ENCODE measurements at places on chromosomes 3 and 15. TPM values are rescaled to one million over a fixed set of nuclear protein-coding genes. Genes with fewer than 3 reads are reported as not detected.

The GABRG3 gene
- not detected for polyA plus RNA-seq

The EPHB1 gene
- polyA plus RNA-seq = 0.07 TPM

The C3orf85 gene
- polyA plus RNA-seq = not detected

The SLC51A gene
- 1.0 TPM for polyA plus RNA-seq

The RASA2 gene
- polyA plus RNA-seq = 1.4 TPM

The COLQ gene
- polyA plus RNA-seq = 5.7 TPM

The CCDC39 gene
- 0.15 TPM for polyA plus RNA-seq

The GRAMD2A gene
- not detected for polyA plus RNA-seq

The ARPIN gene
- 8.0 TPM for polyA plus RNA-seq

The GRM7 gene
- polyA plus RNA-seq = not detected

The GOLGA6A gene
- not detected for polyA plus RNA-seq

The ADIPOQ gene
- polyA plus RNA-seq = 6.5 TPM

The ATG7 gene
- polyA plus RNA-seq = 5.3 TPM

GRCh38 chr15:82312586-82313349 is 36.5 kb downstream of the GOLGA6L10 start:
- DNase-seq = no peak

DNA sequence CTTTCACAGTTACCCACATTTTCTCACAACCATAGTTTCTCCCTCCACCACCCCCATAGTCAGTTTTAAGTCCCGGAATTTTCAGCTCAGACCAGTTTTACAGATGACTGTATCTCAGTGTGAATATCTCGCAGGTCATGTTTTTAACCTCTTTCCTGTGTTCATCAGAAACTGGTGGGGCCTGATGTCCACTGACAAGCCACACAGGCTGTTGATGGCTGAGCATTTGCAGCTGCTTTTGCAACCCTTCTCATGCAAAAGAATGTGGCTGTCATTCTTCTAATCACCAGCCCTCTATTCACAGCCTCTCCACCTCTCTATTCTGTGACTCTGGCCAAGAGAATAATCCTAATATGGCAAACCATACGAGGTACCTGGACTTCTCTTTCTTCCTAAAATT is 8.5 kb downstream of the GYG1 start:
- DNase-seq = no peak

DNA sequence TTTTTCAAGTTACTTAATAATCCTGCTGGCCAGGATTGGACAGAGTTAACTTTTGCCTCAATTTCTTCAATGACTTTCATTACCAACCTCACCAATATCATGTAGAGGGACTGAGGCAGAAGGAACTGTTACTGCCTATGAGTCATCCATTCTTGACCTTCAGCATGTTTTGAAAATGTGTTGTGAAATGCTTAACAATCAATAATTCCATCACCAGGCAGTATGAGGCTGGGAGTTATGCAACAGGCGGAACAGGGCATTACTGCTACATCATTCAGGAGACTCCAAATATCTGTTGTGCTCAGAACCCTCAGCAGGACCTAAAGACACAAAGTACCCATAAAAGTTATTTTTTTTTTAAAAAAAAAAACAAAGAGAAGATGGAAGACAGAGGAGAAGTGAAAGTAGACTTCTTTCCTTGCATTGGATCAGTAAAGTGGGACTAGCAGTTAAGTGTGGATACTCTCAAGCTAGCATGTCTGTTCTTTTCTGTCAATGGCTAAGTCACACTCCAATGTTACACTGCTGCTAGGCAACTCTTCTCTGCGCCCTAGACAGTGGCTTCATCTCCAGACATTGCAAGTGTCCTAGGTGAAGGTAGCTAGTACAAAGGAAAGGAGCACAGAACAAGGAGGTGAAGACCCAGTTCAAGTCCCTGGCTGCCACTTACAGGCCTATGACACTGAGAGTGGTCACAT is 184.9 kb upstream of the LPP start:
- no peak for DNase-seq

DNA sequence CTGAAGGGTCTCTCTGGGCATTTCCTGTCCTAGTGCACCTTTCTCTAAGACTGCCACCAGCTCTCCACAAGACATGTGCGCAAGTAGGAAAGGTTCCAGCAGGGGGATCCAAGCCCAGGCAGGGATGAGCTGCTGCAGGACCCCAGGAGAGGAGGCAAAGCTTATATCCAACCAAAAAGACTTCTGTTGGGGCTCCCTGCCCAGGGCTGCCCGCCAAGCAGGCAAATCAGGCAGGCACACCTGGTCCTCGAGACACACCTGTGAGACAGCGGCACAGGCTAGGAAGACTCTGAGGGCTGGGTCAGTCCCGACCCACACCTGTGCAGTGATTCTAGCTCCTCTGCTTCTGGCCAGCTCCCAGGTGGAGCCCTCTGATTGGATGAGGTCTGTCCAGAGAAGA is 80.6 kb downstream of the MYLK start:
- no peak for DNase-seq

- no peak for DNase-seq
These were observed 11.4 kb upstream of the ATP2B2 start for GRCh38 chr3:10516544-10517452.

GRCh38 chr3:194565597-194566190 is 67.5 kb downstream of the TMEM44 start:
- DNase-seq = no peak

DNA sequence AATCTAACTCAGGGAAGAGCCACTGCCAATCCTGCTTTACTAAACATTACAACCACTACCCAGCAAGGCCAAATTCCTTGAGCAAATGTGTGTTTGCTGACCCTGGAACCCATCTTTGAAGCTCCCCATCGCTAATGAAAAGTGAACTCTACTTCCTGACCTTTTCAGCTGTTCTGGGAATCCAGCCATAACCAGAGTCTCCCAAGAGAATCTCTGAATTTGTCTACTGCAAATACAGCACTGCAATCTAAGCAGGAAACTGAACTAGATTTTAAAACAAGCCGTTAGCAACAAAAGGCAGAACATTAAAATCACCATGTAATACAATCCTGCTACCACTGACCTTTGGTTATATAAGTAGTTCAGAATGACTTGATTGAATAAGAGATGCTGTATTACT is 309.2 kb downstream of the MAGI1 start:
- peak; percentile 84 for DNase-seq

DNA sequence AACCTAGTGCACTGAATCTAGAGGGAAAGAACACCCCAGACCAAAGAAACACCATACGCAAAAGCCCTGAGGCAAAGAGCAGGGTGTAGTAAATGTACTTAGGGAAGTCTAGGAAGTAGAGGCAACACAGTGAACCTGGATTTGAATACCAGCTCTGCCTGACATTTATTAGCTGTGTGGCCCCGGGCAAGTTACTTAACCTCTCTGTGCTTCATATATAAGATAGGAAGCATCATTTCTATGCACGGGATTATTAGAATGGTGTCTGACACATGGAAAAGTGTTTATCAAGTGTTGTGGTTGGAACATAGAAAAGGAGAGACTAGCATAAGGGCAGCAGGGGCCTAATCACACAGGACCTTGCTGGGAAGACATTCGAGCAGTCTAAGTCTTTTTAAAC is 132.2 kb downstream of the ERC2 start:
- no peak for DNase-seq

- peak; percentile 66 for DNase-seq
These were observed 170.2 kb upstream of the IL12A start for GRCh38 chr3:159818399-159818798.

DNA sequence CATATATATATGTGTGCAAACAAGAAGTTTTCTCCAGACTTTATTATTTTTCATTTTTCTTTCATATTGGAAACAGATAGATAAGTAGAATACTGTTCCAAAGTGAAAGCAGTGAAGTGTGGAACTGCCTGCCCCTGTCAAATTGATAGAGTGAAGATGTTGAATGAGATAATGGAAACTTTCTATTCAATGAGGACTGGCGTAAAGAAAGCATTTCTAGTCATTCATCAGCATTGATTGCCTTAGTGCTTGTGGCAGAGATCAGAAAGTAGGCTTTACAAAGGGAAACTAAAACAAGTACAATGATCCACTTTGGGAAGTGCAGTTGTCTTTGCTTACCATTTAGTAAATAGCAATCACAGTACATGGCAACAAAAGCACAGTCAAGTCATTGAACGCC is 300.0 kb downstream of the CADM2 start:
- no peak for DNase-seq

DNA sequence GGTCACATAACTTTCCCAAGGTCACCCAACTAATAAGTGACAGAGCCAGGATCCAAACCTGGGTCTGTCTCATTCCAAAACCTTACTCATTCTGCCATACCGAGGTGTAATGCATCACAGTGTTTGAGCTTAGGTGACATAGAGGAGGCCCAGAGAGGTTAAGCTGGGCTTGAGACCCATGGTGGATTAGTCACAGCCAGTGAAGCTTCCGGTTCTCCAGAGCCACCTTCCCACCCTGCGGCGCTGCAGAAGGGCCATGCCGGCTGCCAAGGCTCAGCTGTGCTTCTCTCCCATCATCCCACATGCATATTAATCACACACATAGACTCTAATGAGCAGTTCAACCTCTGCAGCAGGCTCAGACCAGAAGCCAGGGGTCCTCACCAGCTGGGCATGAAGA is 42.2 kb downstream of the SPSB4 start:
- DNase-seq = no peak

- DNase-seq = peak; percentile 56
These were observed 38.8 kb upstream of the PCSK6 start for GRCh38 chr15:101528108-101528916.

DNA sequence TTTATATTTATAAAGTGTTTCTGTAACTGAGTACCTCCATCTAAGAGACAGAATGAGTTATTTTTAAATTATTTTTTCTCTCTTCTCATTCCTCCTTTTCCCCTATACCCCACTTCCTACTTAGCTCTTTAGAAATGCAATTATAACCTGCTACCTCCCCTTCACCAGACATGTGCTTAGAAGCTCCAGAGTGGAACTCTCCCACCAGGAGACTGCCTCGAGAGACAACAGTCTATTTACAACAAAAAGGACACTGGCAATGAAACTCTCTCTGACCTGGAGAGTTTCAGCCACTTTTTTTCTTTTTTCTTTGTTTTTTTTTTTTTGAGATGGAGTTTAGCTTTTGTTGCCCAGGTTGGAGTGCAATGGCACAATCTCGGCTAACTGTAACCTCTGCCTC is 109.4 kb upstream of the PLXND1 start:
- DNase-seq = no peak

DNA sequence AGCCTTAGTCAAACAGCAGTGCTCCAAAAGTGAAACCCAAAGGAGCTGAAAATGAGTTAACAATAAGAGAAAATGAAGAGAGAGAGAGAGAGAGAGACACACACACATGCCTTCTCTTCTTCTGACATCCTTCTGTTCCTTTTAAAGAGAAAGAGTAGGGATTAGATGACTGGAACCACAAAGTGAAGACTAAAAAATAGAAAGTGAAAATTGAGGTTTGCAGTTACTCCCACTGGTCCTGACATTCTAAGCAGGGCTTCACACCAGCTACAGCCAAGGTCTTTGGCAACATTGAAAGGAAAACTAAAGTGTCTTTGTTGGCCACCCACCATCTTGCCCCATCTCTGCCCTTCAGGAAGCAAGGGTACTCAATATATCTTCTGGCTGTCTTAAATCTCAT is 59.2 kb downstream of the USP50 start:
- DNase-seq = no peak

- DNase-seq = no peak
These were observed 72.5 kb downstream of the MORC1 start for GRCh38 chr3:109045271-109046040.

DNA sequence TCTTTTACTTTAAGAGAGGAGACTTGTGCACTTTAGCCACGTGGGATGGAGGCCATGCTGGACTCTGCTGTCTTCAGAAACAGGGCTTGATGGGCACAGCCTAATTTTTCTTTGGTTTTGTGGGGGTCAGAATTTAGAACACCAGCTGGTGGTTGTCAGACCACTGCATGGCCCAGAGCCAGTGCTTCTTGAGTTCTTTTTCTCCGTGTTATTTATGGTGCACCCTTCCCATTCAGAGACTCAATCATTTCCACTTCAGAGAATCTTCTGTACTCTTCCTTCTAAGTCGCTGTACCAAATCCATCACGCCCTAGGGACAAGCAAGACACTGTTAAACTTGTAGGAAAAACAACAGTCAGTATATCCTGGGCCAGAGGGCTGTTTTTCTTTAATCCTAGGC is 20.1 kb downstream of the PRR23A start:
- DNase-seq = no peak

DNA sequence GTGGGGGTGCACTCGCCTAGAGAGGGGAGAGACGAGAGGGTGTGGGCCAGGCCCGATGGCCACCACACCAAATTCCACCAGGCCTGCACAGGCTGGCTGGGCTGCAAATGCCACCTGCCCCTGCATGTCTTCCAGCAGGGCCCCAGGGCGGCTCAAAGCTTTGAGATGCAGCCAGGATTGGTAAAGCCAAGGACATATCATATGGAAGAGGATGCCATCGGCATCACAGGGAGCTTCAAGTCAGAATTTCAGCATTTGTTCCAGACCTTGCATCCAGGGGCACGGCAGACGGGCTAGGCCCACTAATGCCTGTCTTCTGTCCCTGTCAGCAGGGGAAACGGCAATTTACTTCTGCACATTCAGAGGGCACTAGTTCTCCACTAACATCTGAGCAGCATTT is 97.8 kb downstream of the NUP210 start:
- no peak for DNase-seq

DNA sequence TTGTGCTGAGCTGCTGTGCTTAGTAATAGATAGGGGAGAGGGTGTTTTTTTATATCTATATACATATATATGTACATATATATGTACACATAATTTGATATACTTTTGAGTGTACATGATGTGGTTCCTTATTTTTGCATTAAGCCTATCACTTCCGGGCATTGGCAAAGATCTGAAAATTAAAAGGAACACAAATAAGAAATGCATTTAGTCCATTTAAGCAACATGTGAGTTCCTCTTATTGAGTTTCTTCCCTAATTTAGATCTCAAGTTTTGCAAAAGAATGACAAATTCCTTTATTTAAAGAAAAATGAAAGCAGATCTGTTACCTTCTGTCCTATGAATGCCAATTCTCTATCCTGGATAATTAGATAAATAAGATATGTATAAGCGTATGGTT is 435.1 kb downstream of the LPP start:
- DNase-seq = no peak

DNA sequence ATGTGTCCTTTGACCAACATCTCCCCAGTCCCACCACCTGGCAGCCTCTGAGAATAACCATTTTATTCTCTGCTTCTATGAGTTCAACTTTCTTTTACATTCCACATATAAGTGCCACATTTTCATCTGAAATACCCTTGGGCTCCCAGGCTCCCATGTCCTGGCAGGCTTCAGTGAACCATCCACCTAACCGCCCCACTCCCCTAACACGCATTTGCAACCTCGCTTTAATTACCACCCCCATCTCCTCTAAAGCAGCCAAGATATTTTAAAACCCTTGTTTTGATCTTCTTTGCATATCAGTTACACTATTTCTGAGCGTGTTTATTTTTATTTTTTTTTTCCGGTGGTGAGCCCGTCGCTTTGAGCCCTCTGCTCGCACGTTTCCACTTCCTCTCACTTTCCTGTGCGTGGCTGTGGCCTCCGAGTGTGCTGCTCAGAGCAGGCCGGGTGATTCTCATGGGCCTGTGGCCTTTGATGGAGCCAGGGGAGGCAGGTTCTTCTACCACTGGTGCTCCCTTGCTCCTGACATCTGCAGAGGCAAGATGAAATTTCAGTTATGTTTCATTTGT is 195.4 kb upstream of the LPP start:
- DNase-seq = peak; percentile 34

Measured in heart right ventricle (tissue), 16 donors.